Stimulated activated CD8-positive, alpha-beta memory T cell treated with anti-CD3 and anti-CD28 coated beads, Interleukin-15, amount 100 ng/mL, for 48 hours (primary cell): ENCODE measurements at places on chromosomes 12 and 14.

DNA sequence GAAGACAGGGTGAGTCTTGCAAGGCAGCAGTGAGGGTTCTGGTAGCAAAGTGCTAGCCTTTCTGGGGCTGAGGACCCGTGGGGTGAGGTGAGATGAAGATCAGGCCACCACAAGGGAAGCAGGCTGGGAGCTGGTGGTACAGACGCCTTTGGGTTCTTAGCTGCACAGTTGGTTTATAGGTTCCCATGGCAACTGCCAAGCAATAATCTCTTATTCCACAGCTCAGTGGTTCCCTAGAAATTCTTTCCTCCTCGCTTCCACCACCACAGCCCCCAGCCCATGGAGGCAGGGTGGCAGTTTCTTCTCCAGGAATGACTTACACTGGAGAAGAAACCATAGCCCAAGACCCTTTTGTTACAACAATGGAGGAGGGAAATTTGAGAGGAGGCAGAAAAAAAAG lies 82.1 kb downstream of the CMKLR1 start:
- no peak for DNase-seq

DNA sequence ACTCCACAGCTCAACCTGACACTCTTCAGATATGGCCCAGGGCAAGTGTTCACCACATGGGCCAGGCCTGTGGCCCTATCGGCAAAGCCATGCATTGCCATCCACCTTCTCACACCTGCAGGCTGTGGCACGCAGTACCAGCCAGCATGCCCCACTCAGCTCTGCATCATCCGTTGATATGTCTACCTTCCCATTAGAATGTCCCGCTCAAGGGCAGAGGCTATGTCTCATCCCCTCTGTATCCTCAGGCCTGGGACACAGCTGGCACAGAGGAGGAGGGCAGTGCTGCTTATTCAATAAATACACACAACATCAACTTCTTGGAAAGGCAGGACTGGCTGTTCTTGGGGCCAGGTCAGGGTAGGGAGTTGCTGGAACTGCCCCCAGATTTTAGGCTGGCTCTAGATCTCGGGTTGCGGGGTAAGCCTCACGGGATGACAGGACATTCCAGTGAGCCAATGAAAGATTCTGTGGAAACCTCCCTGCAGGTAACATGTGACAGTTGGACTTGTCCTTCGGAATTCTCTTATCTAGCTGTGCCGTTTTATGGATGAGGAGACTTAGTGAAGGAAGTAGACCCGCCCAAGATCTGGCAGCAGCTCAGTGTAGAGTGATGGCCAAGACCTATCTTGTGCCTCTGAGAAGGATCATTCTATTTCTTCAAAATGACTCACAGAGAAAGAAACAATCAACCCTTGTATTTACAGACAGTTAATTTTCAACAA lies 25.6 kb downstream of the SYNE3 start:
- DNase-seq = no peak

GRCh38 chr12:99271071-99271470 lies 376.5 kb upstream of the GARIN6 start:
- DNase-seq = no peak

GRCh38 chr12:54246011-54246641 lies 33.8 kb downstream of the CBX5 start:
- DNase-seq = no peak

DNA sequence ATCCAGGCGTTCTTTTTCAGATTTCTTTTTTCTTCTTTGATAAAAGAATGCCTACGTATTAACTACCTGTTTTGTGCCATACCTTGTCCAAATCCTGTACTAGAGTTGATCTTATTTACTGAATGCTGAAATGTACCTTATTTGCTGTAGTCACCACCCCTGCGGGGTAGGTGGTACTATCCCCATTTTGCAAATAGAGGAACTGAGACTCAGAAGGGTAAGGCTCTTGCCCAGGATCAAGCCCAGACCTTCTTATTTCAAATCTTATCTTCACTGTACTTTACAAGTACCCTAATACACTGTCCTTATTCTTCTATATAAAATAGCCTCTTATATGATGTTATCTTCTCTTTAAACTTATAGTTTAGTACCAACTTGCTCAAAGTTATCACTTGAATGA lies 206.5 kb downstream of the SLC41A2 start:
- DNase-seq = no peak

GRCh38 chr14:105980224-105980623 lies 453.8 kb downstream of the TMEM121 start:
- no peak for DNase-seq

- DNase-seq = no peak
These were observed 162.4 kb downstream of the KICS2 start for GRCh38 chr12:64059685-64060084.

DNA sequence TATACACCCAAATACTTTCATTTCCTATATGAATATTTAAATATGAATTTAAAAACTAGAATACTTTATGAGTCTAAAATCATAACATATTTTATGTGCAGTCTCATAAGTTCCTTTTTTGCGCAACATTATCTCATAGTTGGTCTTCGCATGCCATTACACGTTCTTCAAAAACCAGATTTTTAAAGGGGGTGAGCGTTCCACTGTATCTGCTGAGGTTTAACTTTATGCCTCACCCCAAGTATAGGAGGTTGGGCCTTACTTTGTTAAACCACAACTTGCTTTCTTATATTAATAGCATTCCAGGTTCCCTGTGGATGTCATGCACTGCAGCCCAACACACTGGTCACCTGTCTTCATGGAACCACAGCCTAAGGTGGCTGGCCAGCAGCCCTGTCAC lies 118.6 kb downstream of the APAF1 start:
- no peak for DNase-seq

GRCh38 chr12:58099476-58099875 lies 158.1 kb downstream of the ATP23 start:
- no peak for DNase-seq

- DNase-seq = no peak
These were observed 416.6 kb downstream of the LRIG3 start for GRCh38 chr12:58503731-58504130.

DNA sequence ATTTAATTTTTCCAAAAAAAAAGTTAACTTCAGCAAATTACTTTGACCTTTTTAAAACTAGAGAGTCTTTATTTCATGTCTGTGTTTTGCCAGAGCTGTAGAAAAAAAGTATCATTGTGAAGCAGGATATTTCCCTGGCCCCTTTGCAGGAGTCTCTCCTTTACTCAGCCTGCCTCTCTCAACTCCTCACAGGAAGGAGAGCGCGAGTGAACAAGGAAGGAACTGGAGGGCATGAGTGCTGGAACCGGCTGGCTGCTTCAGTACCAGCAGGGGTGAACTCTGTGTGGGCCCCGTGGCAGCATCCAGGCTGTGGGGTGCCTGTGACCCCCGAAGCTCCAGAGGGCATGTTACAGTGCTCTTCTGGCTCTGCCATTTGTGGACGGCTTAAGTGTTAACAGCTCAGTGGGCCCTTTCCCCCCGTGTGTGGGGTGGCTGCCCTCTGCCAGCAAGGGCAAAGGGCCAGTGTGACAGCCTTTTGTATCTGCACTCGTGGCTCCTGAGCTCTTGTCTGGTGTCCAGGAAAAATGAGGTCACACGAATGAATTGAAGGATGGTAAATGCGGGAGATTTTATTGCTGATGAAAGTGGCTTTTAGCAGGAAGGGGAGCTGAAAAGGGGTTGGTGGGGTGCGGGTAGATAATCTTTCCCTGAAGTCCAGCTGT lies 76.6 kb upstream of the KCNH3 start:
- no peak for DNase-seq

GRCh38 chr12:107526555-107527180 lies 158.9 kb upstream of the PWP1 start:
- no peak for DNase-seq

DNA sequence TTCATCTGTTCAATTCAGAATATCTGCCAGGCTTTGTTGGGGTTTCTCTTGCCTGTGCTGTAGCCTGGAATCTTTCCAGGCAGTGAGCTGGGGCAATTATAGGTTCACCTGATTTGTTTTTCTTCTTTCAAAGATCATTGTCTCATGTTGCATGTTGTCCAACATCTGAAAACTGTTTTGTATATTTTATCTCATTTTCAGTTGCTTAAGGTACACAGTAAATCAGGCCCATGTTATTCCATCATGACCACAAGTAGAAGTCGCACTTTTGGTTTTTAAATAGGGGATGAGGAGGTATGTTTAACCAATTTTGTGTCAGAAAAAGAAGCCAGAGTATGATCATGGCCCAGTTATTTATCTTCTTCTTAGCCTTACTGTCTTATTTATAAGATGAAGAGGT lies 24.9 kb upstream of the FUT8 start:
- no peak for DNase-seq

DNA sequence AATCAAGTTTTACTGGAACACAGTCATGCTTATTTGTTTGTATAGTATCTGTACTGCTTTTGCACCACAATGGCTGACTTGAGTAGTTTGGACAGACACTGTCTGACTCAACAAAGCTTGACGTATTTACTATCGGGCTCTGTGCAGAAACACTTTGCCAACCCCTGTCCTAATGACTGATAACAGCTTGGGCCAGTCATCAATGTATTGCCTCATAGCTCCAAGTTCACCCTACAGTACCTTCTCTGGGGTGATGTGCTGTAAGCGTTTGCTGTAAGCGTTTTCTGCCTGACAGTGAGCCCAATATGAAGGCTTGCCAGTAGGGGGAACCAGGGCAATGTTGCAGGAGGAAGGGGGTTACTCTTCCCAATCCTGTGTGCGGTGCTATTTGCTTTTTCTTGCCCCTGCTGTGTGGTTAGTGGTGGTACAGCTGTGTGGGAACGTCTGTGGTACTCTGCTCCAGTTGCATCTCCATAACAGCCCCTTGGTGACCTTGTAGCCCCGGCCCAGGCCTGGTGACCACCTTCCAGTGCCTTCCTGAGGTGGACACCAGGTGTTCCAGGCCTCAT lies 5.4 kb upstream of the CCDC177 start:
- no peak for DNase-seq

- peak; percentile 66 for DNase-seq
These were observed 216.2 kb downstream of the BCL11B start for GRCh38 chr14:99055816-99056215.

- DNase-seq = no peak
These were observed 120.1 kb downstream of the TSPAN9 start for GRCh38 chr12:3197131-3197818.

GRCh38 chr12:79978692-79979091 lies 43.8 kb upstream of the PPP1R12A start:
- no peak for DNase-seq

GRCh38 chr14:80959496-80959895 lies 4.1 kb downstream of the TSHR start:
- peak; percentile 35 for DNase-seq

GRCh38 chr12:11879306-11879705 lies 191.4 kb upstream of the BCL2L14 start:
- no peak for DNase-seq

GRCh38 chr14:97706819-97707218 lies 909.6 kb downstream of the VRK1 start:
- DNase-seq = no peak

DNA sequence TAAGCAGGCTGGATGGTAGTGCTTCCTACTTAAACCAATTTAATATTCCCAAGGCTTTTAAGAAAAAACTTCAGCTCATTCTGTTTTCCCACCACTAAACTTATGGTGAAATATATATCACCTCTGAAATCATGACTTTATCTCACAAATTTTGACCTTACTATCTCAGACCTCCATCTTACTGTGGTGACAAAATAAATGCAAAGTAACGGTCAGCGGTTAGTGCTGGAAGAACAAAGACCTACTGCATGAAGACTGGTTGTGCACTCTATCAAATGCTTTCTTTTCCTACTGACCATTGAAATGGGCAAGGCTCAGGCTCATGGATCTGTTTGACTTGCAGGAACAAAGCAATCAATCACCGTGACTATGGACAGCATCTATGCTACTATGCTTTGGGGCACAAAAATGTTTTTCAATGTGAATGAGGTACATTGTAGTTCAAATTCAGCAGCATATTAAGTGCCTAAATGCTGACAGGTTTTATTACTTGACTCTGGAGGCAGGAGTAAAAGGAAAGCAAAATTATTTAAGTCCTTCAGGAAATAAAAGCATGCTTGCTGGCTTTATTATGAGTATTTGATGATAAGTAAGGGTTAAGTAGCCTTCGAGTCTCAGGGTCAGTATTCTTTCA lies 43.1 kb upstream of the GTF2A1 start:
- DNase-seq = no peak
